ENCODE measurements at places on chromosomes 11 and 22. TPM values are rescaled to one million over a fixed set of nuclear protein-coding genes. Genes with fewer than 3 reads are reported as not detected.

DNA sequence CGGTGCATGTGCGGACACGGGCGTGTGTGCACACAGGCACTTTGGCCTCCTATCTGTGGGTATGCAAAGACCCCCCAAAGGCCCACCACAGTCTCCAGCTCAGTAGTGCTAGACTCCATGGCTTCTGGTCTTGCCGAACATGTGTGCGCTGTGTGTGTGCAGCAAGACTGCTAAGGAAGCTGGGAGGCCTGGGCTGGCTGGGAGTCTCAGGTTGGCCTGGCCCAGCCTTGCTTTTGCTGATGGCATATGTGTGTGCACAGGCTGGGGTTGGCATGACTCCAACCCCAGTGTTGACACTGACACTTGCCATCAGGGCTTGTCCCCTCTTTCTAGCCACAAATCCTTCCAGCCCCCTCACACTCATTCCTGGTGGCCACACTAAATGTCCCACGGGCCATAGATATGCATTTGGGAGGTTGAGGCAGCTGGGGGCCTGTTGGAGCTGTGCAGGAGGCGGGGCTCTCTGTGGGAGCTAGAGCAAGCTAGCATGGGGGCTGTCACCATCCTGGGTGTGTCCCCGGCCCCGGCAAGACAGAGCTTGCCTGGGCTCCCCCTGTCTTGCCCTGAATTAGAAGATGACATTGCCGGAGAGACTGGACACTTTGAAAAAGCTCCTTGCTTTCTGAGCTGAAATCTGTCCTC, 60.9 kb upstream of the NECTIN1 start:
- DNase-seq = no peak

- no peak for DNase-seq
These were observed 49.1 kb upstream of the A4GALT start for GRCh38 chr22:42769574-42770447.

GRCh38 chr11:126627421-126627820, 271.9 kb downstream of the ST3GAL4 start:
- no peak for DNase-seq

- DNase-seq = no peak
These were observed at the start of gene SCARF2 for GRCh38 chr22:20437613-20438426. Gene SCARF2 (minus strand): TSS chr22:20437825. CDS start chr22:20437754, 71 bp downstream.

DNA sequence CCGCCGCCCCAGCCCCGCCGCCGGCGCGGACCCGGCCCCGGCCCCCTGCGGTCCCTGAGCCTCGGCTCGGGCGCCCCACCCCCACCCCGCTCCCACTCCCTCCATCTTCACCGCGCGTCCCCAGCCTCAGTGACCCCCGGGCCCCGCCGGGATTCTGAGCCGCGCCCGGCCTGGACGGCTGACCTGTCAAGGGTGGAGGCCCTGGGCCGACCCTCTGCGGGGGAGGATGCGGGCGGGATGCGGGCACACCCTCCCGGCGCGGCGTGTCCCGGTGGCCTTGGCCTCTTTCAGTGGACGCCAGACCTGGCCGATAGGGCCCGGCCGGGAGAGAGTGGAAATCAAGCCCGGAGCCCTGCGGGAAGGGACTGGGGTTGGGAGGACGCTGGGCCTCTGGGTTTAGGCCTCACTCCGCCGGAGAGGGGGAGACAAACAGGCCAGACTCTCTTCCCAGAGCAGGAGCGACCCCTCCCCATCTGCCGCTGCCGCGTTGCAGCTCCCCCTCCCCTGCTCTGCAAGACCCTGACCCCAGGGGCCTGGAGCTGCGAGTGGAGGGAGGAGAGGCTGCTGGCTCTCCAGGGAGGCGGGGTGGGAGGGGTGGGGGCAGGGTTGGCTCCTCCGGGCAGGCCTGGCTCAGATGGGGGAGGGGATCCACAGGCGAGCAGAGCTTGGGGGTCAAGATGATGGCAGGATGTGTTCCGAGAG, 525 bp downstream of the MAPK8IP2 start:
- no peak for DNase-seq

GRCh38 chr11:74450318-74450717, 17.0 kb downstream of the KCNE3 start:
- DNase-seq = no peak

DNA sequence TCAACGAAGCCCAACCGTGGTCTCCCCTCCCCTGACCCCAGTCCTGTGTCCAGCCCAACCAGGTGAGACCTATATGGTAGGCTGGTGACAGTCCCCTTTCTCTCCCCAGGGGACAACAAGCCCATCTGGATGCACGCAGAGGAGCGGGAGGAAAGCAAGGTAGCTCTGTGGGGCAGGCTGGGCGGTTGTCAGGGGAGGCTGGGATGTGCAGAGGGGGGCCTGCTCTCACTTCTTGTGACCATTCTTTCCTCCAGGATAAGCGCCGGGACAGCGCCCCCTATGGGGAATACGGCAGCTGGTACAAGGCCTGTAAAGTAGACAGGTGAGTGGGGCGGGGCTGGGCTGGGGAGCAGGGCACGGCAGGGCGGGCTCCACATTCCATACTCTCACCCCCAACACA, 3.5 kb upstream of the RAB1B start:
- DNase-seq = no peak

DNA sequence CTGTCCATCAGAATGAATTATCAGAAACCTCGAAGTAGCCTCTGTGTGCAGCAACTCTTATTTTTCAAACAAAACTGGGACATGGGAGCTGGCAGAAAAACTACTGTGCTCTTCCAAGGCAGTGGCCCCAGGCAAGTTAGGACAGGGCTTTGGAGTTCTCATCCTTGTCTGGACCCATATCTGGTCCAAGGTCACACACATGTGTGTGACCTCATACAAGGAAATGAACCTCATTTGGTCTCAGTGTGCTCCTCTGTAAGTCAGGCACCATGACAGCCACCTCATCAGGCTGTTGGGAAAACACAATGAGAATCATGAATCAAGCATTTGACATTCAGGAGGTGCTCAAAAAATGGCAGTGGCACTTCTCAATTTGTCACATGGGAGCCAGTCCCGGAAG, 25.8 kb downstream of the LARGE1 start:
- DNase-seq = no peak

DNA sequence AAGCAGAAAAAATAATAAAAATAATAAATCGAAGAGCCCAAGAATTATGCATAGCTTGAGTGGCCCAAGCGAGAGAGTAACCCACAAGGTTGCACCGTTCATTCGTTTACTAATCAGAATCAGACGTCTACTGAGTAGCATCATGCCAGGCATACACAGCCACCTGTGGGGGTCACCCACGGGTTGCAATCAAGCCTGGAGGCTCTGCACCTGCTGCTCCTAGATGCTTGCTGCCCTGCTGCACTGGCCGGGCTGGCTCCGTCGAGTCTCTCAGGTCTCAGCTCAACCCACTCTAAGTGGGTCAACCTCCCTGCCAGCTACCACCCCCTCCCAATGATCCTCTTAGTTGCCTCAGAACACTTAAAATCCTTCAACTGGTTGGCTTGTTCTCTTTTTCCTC, 2.0 kb upstream of the TESMIN start:
- DNase-seq = no peak

DNA sequence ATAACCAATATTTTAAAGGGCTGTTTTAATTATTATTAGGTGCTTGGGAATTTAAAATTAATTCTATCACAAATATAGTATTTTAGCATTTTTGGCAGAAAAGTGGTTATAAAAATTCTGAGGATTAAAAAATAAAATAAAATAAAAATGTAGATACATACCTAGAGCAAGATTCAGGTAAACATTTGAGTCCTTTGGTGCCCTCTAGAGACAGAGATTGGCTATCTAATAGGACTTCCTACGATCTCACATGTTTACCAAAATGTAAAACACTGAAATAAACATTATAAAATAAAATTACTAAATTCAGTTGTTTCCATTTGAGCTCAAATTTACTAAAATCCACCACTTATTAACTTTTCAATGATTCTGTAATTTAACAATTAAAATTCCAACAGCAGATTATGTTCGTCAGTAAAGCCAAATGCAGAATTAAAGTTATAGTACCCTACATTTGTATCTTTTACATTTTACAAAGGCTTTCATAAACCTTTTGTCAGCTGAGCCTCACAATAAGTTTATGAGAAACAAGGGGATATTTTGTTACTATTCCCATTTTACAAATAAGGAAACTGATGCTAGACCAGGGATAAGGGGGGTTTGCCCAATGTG, 27.7 kb downstream of the SLC36A4 start:
- DNase-seq = no peak

- DNase-seq = no peak
These were observed 420.0 kb downstream of the METTL15 start for GRCh38 chr11:28528217-28528616.

DNA sequence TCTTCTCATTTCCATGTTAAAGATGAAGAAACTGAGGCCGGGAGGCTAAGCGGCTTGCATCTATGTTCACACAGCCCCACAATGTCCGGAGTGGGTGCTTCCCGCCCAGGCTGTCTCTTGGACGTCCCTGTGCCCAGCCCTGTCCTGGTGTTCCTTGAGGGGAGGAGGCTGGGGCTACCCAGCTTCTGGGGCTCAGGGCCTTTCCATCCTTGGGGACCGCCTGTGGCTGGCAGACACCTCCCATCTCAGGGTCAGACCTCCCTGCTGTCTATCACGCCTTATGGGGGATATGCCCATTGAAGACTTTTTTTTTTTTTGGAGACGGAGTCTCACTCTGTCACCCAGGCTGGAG, 95.5 kb downstream of the WNT7B start:
- no peak for DNase-seq

DNA sequence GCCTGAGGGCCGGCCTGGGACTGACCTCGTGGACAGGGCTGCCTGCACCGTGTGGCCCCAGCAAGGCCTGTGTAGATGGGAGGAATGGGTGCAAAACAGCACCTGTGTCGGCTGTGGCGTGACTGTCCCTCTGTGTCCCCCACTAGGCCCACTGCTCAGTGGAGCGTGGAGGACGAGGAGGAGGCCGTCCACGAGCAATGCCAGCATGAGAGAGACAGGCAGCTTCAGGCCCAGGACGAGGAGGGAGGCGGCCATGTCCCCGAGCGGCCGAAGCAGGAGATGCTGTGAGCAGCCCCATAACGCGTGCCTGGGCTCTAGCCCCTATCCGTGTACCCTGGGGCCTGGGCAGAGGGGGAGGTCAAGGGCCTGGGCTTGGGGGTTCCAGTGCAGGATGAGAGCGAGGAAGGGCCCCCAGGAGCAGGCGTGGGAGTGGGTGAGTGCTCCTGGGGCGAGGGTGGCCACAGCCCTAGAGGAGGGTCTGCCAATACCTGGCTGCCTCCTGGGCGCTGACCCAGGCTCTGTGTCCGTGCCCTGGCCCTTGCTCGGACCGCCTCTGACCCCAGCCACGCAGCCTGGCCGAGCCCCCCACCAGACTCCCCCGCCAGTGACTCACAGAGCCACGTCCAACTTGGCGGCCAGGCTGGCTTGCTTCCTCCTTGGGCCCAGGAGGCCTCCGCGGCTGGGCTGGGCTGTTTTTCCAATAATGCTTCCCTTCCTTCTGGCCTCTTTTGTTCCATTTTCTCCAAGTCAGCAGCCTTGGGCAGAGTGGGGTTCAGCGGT, 11.6 kb downstream of the PRR33 start:
- no peak for DNase-seq

- DNase-seq = no peak
These were observed 39.4 kb downstream of the C22orf31 start for GRCh38 chr22:29022101-29022817.

DNA sequence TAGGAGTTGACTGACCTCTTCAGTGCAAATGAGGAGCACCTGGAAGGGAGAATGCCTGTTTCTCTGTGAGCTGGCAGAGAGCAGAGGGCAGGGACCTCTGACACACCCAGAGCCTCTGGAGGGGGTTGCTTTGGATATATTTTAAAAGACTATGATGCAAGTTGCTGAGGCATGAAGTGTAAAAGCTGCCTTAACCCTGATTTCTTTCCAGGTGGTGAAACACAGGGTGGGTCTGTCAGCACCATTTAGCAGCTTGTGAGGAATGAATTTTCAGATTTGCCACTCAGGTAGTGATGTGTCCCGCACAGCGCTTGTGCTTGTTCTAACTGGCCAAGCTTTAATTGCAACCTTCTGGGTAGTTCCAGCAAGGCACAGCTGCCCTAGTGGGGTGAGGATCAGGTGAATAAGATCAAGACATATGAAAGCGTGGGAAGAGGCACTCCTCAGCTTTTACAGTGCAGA, 90.2 kb downstream of the SWAP70 start:
- DNase-seq = no peak

The GPHA2 gene
- not detected for total RNA-seq

The TCN2 gene
- total RNA-seq = 12.4 TPM

The CALCB gene
- total RNA-seq = 1.2 TPM

The CTTN gene
- 136 TPM for total RNA-seq

The HOATZ gene
- total RNA-seq = not detected

The PAMR1 gene
- total RNA-seq = 5.0 TPM

The LRRC74B gene
- total RNA-seq = not detected

The MUC5AC gene
- total RNA-seq = not detected

The ANO9 gene
- 0.75 TPM for total RNA-seq

The MISFA gene
- 0.08 TPM for total RNA-seq

The SYTL2 gene
- total RNA-seq = 3.7 TPM

The OR56A1 gene
- under 0.01 TPM for total RNA-seq

The UPK3A gene
- total RNA-seq = not detected

The GUCY1A2 gene
- 4.4 TPM for total RNA-seq
